ENCODE measurements at places on chromosomes 3 and 15.

DNA sequence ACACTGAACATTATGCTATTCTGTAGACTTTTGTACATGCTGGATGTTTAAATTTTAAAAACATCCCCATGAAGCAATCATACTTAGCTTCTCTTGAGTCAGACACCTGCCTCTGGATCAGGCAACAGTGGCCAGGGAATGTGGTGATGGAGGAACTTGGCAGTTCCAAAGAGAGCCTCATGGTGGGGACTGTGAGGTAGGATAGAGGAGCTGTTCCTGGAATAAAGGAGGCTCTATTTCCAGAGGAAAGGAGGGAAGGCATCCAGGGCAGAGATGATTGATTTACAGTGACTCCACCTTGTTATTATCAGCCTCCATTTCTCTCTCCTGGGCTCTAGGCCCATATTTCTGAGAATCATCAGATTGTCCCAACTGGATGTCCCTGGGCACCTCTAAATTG lies 35.0 kb upstream of the ABHD17C start:
- DNase-seq, result peak; percentile 5

DNA sequence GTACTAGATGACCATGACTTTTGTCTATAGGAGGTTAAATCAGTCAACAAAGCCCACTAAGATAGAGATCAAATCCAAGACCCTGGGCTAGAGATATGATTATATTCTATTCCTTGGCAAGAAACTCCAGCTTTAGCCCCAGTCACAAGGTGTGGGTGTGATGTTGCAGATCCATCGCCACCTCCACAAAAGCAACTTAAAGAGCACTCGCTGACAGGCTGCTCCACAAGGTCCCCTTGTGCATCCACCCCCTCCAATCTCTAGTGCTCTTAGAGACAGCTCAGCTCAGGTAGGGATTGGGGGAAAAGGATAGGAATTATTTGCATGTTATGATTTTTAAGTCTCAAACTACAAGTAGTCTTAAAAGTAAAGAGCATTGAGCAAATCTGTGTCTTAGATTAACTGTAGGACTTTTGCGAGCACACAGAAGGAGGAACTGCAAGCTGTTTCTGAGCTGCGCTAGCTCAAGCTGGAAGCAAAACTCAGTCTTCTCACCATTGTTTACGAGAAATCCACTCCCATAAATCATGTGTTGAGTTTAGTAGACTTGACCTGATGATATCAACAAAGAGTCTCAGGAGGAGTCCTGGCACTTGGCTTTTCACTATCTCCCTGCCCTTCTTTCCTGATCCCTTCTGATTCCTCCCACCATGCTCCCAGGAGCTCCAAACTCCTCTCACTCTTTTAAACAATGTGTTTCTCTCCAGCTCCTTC lies 177.6 kb downstream of the STAC start:
- DNase-seq, result no peak

DNA sequence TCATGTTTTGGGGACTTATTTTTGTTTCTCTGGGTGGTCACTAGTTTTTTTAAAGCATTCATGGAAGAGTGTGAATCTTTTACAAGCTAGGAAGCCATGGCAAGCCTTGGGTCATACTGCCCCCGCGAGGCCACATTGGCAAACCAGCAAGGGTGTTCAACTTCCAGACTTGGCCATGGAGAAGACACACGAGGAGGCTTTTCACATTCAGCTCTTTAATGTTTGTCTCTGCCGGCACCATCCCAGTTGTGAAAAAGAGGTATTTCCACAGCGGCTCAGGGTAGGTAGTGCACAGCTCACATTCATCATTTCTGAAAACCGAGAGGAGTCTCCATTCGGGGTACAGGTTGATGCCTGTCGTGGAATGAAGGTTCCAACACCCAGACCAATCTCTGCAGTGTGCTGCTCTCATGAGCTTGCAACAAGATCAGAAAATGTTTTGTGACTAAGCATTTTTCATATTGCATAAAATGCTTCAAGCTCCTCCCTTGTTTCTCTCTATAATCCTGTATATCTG lies 7.7 kb downstream of the CCR5 start:
- no peak for DNase-seq

- no peak for DNase-seq
Observed at GRCh38 chr3:59142556-59142955, 92.7 kb upstream of the CFAP20DC start.

GRCh38 chr3:125317761-125318160 lies 57.4 kb downstream of the ZNF148 start:
- no peak for DNase-seq

DNA sequence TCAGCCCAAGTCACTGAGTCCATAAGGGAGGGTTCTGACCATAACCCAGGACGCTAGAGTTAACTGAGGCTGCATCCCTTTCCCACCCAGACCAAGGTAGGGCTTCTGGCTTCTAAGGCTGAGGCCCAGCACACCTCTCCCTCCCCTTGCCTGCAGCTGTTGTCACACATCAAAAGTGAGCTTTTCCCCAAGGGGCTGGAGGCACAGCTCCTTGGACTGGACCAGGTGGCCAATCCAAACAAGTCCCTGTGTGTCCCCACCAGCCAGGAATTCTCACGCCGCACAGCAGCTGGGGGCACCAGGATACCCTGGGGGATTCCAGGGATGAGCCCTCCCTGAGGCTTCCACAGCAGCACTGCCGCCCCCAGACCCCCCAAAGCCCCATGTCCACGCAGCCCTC lies 22.3 kb upstream of the ISLR2 start:
- no peak for DNase-seq

GRCh38 chr3:15332405-15333098 lies at the start of gene SH3BP5:
SH3BP5 (minus strand) TSS chr3:15332586; CDS start chr3:15332408, 178 bp downstream.
- DNase-seq, result no peak

DNA sequence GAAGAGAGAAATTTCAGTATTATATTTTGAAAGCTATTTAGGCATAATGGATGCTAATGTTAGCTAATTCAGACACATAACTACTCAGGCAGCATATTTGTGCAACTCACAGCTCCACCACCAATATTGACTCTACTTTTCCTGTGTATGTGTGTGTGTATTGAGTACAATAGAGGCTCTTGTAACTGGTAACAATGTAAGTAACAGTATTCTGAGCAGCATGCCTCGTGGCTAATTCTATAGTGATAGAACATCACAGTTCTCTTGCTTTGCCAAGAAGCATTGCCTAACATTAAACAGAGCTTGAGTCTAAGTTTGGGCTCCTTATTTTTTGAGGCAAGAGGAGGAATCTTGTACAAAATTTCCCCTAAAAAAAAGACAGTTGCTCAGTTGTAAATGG lies 98.6 kb upstream of the ARHGEF26 start:
- no peak for DNase-seq

DNA sequence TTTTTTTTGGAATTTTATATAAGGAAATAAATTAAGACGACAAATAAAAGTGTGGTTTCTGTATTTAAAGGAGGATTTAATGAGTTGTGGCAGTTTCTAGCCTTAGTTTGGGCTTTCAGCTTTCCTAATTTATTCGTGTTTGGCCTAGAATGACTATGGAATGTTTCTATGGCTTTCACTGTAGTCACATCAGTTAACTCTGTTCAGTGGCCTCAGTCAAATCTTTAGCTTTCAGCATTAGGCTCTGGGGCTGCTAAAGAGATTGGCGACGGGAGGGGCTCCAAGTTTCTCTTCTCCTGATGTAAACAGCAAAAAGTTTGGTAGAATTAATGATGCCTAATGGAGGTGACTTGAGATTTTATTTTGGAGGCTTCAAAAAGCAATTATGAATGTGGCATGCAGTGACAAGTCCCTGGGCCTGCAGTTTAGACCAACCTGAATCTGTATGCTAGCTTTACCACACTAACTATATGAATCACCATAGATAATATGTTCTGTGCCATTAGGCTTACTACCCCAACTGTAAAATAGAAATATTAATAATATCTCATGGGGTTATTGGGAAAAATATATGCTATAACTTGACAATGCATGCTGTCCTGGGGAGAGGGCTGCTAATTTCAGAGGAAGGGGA lies 47.1 kb upstream of the ADGRG7 start:
- no peak for DNase-seq

DNA sequence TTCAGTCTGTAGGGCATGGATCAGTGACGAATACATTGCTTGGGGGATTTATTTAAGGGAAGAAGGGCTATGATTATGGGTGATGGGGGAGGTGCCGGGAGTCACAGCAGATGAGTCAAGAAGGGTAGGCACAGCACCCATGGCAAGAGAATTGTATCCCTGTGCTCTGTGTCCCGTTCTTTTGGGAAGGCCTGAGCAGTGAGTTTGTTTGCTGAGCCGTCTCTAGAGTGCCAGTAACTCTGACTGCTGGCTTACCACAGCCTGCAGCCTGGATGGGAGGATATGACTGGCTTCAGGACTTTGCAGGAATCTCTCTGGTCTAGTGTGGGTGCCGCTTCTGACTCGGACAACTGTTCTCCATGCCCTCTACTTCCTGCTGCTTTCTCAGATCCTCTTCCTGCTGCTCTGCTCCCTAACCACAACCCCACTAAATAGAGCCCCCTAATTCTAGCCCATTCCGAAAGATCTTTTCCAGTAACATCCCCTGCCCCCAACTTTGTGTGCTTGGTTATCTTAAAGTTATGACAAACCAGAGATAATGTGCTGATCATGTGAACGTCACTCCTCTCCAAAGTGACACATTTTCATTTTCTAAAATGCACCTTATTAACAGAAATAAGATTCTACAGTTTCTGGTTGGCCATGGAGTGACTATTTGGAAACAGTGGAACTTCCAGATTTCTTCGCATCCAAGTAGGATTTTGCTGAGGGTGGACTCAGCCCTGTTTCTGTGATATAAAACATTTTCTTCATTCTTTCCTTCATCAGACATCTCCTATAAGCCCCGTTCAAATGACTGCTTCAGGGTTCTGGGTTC lies 239.0 kb downstream of the SLCO3A1 start:
- no peak for DNase-seq

DNA sequence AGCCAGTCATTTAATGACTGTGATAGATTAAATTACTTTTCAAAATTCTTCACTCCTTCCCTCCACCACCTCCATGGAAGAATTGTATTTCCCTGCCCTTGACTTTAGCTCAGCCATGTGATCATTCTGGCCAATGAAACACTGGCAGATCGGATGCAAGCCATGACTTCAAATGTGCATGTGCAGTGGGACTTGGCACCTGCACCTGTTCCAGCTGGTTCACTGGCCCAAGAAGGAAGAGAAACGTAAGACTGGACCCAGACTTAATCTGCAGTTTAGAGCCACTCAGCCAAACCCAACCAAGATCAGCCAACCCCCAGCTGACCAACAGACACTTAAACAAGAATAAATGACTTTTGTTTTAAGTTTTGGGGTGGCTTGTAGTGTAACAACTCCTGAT lies 11.8 kb downstream of the DPH3 start:
- DNase-seq, result no peak

GRCh38 chr3:35737934-35738706 lies 98.8 kb downstream of the ARPP21 start:
- DNase-seq, result no peak

DNA sequence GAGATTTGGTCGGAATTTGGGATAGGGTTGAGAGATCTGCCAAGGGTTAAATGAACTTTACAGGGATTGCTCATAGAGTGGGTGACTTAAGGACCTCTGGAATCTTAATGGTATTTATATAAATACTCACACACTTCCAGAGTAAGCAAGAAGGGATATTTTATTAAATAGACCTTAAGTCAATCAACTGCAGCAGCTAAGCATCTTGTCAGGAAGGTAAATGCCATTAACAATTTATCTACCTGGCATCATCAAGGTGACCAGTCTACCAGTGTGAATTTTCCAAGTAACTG lies 123.9 kb downstream of the FEZF2 start:
- DNase-seq, result no peak

DNA sequence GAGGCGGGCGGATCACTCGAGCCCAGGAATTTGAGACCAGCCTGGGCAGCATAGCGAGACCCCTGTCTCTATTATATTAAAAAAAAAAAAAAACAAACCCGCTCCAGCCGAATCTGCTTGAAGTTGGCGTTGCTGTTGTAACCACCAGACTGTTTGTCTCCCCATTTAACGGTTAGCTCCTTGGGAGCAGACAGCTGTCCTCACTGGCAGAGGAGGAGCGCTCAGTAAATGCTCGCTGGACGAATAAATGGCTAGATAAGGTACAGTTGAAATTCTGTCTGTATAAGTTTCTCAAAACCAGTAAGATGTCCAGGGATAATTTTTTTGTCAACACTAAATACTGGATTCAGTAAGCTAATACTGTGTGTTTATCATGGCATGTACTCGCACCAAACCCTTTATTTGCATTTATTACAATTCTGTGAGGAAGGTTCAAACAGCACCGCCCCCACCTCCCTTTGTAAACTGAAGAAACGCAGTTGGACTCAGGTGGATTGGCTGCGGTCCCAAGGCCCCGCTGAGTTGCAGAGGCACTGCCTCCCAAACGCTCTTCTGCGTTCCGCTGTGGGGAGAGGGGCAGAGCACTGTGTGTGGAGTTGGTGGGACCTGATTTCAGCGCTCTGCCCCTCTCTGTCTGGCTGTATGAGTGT lies 1.1 kb downstream of the RCCD1 start:
- DNase-seq, result no peak

DNA sequence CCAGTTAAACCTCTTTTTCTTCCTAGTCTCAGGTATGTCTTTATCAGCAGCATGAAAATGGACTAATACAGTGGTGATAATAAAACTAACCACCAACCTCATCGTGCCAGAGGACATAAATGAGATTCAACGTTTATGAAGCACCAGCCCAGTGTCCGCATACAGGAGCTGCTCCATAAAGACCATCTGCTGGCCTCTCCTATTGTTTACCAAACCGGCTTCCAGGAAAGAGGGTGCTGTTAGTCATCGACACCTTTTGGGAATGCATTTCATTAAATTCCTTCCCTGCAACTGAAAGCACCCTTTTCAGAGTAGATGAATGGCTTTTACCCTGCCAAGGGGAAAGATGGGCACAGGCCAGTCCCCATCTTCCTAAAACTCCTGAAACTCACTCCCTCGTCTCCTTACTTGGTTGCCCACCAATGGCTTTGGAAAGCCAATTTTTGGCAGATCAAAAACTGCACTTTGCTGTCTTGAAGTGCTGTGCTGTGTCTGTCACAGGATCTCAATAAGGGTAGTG lies 122.1 kb downstream of the AQP9 start:
- DNase-seq, result no peak

Data from NCI-H748 treated with DMSO at 0.1 percent for 48 hours (cell line).